ENCODE measurements at places on chromosomes 4 and X.

DNA sequence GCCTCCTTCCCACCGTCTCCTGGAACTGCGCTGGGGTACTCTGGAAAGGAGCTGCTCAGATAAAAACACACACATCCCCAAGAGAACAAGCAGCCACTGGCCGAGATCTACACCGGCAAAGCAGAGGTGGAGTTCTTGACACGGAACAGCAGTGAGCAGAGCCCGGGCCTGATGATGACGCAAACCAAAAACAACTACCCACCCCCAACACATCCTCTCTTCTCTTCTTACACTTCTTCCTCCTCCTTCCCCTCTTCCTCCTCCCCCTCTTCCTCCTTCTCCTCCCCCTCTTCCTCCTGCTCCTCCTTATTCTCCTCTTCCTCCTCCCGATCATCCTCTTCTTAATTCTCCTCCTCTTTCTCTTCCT, 4.6 kb downstream of the PNMA5 start:
- DNase-seq: no peak

GRCh38 chr4:137471895-137472294, 60.4 kb downstream of the PCDH18 start:
- DNase-seq: no peak

- DNase-seq: no peak
Measured at GRCh38 chrX:1462596-1463251, 10.0 kb upstream of the ASMTL start.

- DNase-seq: no peak
Measured at GRCh38 chr4:110854021-110854678, 231.3 kb upstream of the PITX2 start.

DNA sequence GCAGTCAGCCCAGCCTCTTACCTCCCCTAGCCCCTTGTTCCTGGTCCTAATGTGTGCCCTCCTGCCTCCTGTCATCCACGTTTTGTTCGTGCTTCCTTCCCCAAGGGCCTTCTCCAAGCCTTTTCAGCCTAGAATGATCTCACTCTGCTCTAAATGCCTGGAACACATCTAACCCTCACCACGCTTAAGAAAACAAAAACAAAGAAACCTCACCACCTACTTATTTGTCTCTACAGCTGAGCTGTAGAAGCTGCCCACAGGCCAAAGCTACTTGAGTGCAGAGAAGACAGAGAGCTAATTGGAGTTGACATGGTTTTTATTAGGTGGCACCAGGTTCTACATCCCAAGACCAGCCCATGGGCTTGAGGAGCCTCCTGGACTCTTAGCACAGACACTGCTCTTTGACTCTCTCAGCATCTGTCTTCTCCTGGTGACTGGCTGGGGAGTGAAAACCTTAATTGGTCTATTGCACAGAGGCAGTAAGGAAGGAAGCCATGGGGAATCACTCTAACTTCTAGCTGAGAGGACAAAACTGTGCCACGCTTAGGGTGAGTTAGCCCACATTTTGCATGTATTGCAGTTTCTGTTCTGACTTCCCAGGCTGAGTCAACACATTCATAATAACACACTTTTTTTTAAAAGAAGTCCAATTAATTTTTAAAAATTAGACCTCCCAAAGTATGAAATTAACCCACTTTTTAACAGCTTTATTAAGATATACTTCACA, 52.3 kb upstream of the PDK3 start:
- DNase-seq: no peak

DNA sequence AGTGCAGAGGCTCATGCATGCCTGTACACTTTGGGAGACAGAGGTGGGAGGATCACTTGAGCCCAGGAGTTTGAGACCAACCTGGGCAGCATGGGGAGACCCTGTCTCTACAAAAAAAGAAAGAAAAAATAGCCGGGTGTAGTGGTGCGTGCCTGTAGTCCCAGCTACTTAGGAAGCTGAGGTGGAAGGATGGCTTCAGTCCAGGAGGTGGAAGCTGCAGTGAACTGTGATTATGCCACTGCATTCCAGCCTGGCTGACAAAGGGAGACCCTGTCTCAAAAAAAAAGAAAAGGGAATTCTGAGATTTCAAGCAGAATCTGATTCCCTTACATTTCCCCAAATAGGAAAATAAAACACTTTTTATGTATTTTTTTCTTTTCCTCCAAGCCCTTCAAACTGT, 83.5 kb downstream of the SYNPO2 start:
- DNase-seq: no peak

GRCh38 chr4:80385397-80386280, 50.1 kb downstream of the CFAP299 start:
- DNase-seq: no peak

DNA sequence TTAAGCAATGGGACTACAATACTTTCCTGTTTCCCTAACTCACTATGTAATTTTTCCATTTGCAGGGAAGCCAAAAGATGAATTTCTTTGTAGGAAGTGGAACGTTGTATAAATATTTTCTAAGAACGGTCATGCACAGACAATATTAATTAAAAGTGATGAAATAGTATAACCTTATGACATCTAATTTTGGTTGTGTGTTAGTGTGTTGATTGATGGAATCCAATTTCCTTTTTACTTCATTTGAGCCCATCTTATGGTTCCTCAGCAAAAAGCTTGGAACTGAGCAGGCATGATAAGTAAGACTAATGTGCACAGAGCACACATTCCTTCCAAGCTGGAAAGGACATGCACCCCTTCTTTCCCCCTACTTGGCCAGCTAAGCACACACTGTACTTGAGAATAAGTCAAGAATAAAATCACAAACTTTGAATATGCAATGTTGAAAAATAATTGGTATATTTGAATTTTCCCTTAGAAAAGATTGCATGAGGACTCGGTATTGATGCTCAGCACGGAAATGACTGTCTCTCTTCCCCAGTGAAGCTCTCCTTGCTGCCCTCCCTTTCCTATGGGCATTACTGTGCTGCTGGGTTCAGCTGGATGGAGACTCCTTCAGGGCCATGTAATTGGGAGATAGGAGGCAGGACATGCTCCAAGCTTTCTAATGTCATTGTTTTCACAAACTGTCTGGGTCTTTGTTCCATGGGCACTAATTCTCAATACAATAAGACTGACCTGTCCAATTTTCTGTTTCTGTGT, 19.2 kb upstream of the PDLIM3 start:
- DNase-seq: no peak

DNA sequence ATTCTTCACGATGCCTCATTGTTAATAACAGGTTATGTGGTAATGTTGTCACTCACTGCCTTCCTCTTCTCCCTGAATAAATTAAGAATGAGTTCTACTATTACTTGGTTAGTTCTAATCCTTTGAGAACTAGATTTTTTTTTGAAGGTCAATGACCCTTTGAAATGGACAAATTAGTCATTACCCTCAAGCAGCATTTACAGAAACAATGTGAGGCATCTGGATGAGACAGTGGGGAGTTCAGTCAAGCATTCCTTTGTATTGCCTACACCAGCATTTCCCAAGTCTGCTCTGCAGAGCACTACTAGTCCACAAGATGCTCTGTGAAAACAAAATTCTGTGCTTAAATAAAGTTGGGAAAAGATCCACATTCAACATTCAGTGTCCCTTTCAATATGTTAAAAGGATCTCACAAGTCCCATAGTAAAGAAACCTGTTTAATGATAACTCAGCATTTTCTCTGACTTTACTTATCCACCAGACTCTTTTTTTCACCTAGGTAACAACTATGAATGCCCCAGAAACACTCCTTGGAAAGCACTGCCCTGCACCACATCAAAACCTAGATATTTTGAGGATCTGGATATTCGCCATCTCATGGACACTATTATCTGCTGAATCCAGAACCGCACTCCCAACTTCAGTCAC, 60.6 kb downstream of the CHRDL1 start:
- no peak for DNase-seq

DNA sequence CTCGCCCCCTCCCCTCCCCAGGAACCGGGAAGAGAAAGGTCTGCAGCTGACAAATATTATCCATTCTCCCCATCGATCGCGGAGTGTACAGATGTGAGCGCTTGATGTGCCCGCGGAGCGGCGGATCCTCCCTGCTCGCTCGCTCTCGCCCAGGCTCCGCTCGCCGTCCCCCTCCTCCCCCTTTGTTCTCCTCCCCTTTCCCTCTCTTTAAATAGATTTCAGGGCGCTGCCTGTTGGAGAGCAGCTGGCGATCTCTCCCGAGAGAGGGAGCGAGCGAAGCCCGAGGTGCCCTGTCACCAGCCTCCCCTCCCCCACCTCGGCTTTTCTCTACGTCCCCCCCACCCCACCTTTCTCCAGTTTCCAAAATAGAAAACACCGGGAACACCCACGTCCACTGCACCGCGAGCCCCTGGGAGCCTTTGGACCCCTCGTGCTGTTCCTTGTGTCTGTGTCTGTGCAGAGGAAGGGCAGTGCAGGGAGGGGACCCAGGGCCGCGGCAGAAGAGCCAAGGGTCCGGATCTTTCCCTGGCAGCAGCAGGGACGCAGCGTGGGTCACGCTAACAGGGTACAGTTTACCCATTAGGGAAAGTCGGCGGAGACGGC, 56.6 kb upstream of the BCOR start:
- DNase-seq: no peak

- DNase-seq: no peak
Measured at GRCh38 chr4:169345316-169345721, 74.6 kb upstream of the SH3RF1 start.

DNA sequence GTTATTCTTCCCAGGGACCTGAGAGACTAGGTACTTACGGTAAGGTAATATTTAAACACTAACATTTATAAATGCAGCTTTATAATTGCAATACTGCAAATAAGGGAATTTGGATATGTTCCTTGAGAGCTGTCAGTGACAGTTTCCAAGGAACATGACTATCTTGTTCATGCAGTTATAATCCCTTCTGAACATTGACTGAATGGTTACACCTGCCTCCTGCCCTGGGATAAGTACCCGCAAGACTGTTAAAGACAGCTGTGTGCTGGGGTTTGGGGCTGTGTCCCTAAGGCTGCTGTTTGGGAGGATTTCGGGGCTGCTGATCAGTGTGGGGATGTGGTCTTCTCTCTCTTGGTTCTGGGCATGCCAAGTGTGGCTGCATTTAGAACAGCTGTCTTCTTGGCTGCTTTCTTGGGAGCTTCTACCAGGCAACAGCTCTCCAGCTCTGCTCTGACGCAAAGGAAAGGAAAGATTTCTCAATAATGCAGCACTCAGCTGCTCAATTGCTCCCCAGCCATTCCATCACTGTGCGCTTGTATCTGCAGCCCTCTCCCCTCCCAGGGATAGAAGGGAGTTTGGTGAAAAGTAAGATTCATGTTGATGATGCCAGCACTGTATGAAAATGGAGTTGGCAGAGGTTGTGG, 298.8 kb upstream of the TAPT1 start:
- DNase-seq: no peak

DNA sequence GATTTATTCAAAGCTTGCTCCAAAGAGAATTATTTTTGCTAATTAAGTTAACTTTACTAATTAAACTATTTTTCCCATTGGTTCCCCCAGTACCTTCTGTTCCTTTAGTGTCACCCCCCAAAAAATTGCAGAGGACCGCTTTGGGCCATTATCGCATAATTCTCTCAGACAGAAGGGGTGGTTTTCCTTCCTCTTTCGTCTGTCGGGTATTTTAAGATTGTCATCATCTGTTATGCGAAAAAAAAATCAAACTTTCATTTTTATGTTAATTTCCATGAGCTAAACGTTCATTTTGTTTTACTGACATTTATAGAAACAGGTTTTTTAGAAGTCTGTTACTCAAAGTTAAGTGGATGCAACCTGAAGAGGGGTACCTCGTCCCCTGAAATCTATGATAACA, 76.2 kb upstream of the DDX3X start:
- DNase-seq: no peak

DNA sequence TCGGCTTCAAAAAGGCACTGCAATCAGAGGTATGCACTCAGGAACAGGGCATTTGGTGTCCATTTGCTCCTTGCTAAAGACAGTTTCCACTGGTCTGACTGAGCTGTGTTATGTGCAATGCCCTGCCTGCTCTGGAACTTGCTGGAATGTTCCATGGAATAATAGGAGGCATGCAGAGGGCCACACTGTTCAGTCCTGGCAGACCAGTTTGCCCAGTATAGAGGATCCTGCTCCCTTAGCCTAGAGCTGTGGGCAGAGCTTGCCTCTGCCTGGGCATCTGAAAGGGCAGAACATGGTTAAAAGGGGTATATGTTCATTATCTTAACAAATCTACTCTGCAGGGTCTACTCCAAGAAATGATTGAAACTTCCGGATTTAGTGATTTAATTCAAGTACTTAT, 27.8 kb upstream of the CD99L2 start:
- DNase-seq: no peak

GRCh38 chr4:101205916-101206315, 141.4 kb downstream of the PPP3CA start:
- no peak for DNase-seq

- DNase-seq: no peak
Measured at GRCh38 chr4:85408301-85408700, 66.6 kb upstream of the ARHGAP24 start.

DNA sequence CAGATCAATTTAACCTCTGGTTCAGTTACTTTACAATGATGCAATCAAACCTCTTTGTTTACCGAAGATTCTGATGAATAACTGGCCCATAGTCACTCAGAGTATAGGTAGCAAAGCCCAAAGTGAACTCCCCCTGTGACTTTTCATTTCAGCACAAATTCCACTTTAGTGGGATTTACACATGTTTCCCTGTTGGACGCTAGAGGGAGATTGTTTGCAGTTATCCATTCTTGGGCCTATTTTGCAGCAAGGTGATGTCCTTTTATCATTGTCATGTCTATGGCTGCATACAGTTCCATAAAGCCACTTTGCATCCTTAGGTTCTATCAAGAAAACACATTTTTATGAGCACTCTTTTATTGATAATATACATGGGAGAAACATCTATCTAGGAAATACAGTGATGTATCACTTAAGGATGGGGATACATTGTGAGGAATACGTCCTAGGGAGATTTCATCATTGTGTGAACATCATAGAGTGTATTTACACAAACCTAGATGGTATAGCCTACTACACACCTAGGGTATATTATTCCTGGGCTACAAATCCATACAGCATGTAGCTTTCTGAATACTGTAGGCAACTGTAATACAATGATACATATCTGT, 14.5 kb upstream of the DKK2 start:
- no peak for DNase-seq

GRCh38 chrX:119017077-119017476, 42.7 kb downstream of the LONRF3 start:
- no peak for DNase-seq

- DNase-seq: no peak
Measured at GRCh38 chr4:155578219-155578618, 88.4 kb upstream of the GUCY1A1 start.

All from C1 segment of cervical spinal cord (tissue), 14 donors.